ENCODE measurements at places on chromosomes 5 and 9. TPM values are rescaled to one million over a fixed set of nuclear protein-coding genes. Genes with fewer than 3 reads are reported as not detected.
A peak's percentile ranks its signal among the peaks of the same experiment; 100 is the strongest.

DNA sequence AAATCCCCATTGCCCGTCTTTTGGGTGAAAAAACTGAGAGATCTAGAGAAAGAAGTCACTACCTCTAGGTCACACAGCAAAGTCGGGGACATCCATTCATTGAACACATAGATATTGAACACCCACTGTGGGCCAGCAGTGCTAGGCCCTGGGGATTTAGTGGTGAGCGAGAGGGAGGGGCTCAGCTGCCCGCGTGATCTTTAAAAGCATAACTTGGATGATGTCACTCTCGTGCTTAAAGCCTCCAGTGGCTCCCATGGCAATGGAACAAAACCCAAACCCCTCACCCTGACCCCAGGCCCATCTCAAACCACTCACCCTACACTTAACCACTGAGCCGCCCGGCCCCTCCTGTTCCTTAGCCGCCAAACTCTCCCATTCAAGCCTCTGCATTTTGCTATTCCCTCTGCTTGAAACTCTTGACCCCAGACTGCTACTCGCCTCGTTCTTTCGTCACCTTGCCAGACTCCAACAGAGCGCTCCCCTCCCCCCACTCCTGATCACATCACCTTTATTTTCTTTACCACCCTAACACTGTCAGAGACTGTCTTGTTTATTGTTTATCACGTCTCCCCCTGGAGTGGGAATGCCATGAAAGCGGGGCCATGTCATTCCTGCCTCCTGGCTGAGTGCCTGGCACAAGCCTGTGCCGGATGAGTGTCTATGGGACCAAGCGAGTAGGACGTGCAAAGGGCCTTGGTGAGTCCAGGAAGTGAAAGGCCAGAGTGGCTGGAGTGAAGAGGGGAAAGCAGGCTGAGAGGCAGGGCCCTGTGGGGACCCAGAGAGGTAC lies 710 bp upstream of the PIP5KL1 start:
- DNase-seq: no peak

GRCh38 chr9:10032166-10032565 lies 580.6 kb downstream of the PTPRD start:
- no peak for DNase-seq

GRCh38 chr9:91253488-91253887 lies 108.2 kb downstream of the AUH start:
- no peak for DNase-seq

DNA sequence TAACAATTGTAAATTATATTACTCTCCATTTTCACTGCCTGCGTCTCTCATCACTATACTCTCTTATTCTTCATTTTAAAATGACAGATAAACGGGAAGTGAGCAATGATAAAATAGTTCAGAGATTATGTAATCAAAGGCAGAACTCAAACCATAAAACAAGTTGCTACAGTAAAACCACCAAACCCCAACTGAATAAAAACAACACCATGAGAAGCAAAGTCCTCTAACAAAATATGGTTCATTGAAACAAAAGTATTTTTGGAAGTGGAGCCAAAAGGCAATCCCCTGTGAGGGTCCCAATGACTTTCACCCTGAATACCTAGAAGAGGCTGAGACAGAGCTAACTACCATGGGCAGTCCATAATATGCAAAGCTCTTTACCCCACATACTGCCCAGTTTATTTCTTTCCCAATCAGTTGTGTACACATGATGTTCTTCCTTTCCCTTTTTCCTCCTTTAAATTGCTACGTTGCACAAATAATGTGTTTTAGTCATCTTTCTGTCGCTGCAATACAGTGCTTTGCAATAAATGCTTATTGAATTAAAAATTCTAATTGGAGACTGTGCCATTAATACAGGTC lies 64.0 kb upstream of the PTGER4 start:
- DNase-seq: no peak

GRCh38 chr9:137435980-137436760 lies 5.0 kb downstream of the ENTPD8 start:
- DNase-seq: peak; percentile 31

- no peak for DNase-seq
Observed at GRCh38 chr9:126451316-126451885, 124.8 kb downstream of the MVB12B start.

GRCh38 chr9:111969622-111970021 lies 73.0 kb downstream of the UGCG start:
- DNase-seq: no peak

- no peak for DNase-seq
Observed at GRCh38 chr5:138514021-138514420, 29.0 kb downstream of the ETF1 start.

DNA sequence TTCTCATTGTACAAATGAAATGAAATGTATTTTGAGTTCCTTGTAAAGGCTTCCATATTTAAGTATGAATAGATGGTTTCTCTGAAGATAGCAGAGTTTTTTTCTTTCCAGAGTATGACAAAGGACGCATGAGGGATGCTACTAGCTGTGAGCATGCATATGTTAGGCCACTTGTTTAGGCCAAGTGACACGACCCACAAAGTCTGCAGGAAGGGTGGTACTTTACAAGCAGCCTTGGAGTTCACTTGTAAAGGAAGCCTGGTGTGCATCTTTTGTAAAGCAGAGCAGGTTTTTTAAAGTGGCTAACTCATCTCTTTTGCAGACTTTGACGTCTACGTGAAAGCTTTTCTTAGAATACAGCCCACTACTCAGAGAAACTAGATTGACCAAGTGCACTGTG lies 300.4 kb upstream of the RFX3 start:
- DNase-seq: no peak

DNA sequence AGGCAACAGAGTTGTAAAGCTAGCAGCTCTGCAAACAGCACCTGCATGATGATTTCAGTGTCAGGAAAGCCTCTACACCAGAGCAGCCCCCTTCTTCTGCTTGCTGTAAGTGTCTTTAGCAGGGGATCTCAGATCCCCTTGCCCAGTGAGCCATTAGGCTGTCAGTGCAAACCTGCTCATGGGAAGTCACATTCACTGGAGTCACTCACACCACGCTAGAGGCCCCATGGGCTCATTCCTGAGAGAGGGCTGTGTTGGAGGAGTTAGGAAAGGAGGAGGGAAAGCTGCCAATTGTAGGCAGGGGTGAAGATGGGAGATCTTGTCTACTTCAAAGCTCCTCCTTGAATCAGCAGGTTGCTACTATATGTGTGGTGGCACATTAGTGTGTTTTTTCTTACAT lies 275.2 kb downstream of the SMARCA2 start:
- DNase-seq: no peak

- no peak for DNase-seq
Observed at GRCh38 chr9:17204611-17205152, 69.8 kb downstream of the CNTLN start.

The RASEF gene
- total RNA-seq: 11.6 TPM

The SV2C gene
- total RNA-seq: not detected

The RGS7BP gene
- not detected for total RNA-seq

The SOHLH1 gene
- total RNA-seq: not detected

The ACTL7A gene
- not detected for total RNA-seq

The INSL4 gene
- total RNA-seq: not detected

The ENTREP1 gene
- 0.87 TPM for total RNA-seq

Data from epithelial cell of proximal tubule (primary cell).